Suprapubic skin (tissue), 4 donors: ENCODE measurements at places on chromosomes 6 and 20. TPM values are rescaled to one million over a fixed set of nuclear protein-coding genes. Genes with fewer than 3 reads are reported as not detected.
A peak's percentile ranks its signal among the peaks of the same experiment; 100 is the strongest.

DNA sequence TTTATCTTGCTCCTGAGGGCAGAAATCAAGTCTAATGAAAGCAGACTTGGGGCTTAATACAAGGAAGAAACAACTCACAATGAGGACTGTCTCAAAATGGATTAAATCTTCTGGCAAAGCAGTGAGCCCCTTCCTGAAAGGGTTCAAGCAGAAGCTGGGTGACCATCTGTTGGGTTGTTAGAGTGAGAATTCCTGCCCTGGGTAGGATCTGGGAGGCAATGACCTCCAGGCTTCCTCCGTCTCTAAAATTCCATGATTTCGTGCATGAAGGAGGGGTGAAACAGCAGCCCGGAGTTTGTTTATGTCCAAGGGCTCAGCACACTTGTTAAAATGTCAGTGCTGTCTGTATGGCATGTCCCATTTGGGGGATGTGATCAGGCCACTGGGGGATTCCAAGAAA is 64.0 kb upstream of the KCNK16 start:
- no peaks in the 10 kb centered on the region for H3K36me3 ChIP-seq
- no peak overlapping the region for H3K27ac ChIP-seq
- no peaks in the 10 kb centered on the region for H3K27me3 ChIP-seq
- H3K4me3 ChIP-seq = no peak overlapping the region

DNA sequence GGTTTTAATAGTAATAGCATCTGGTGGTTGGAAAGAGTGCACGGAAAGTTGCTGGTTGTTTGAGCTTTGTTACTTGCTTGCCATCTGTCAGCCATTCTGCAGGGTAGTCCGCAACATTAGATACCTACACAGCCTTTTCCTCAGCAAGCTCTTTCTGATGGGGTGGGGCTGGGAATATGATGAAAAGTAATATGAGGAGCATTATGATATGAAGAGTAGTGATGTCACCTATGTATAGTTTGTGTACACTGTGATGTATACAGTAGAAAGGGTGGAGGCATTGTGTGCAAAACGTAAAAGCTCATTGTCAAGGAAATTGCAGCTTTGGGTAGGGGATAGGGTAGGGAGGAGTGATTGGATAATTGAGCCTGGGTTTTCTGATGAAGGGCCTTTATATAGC is 16.1 kb downstream of the SCAF8 start:
- H3K27me3 ChIP-seq = no peaks in the 10 kb centered on the region
- peaks cover 41% of the 10 kb centered on the region for H3K4me1 ChIP-seq
- no peak overlapping the region for H3K27ac ChIP-seq
- no peak for DNase-seq
- no peaks in the 10 kb centered on the region for H3K36me3 ChIP-seq
- H3K4me3 ChIP-seq = no peak overlapping the region

- DNase-seq = no peak
- H3K4me1 ChIP-seq = no peaks in the 10 kb centered on the region
- H3K27me3 ChIP-seq = no peaks in the 10 kb centered on the region
- H3K4me3 ChIP-seq = no peak overlapping the region
- no peak overlapping the region for H3K27ac ChIP-seq
Observed at GRCh38 chr6:106637717-106638341, 8.5 kb downstream of the QRSL1 start.

GRCh38 chr20:53805895-53806384 is 212.3 kb upstream of the ZNF217 start:
- no peak for DNase-seq
- H3K36me3 ChIP-seq = no peaks in the 10 kb centered on the region
- H3K27me3 ChIP-seq = no peaks in the 10 kb centered on the region
- peaks cover 10% of the 10 kb centered on the region for H3K4me1 ChIP-seq
- no peak overlapping the region for H3K4me3 ChIP-seq
- H3K27ac ChIP-seq = no peak overlapping the region

DNA sequence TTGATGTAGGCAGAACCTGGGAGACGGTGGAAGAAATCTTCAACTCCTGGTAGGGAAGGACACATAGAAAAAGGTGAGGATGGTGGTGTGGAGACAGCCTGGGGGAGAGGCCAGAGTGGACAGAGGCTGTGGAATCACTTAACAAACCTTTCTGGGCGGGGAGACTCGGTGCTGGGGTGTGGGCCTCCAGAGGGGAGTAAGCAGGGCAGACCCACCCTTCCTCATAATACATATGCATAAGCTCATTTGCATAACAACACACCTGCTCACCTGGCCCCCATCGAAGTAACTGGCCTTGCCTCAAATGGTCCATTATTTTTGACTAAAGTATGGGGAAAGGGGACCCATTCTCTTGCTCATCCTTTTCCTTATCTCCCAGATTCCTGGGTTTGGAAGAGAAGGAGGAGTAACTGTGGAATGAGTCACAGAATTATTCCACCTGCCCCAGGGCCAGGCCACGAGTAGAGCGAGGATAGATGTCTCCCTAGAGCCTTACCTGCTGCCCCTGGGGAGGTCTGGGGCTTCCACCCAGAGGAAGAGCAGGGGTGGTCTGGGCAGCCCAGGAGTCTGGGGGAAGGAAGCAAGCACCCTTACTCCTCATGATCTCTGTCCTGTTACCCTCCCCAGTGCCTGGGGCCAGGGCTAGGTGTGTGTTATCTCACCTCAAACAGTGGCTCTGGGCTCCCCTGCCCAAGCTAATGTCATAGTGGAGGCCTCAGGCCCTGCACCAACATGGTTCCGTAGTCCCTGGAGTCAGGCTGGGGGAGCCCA is 10.7 kb upstream of the VEGFA start:
- H3K27me3 ChIP-seq = no peaks in the 10 kb centered on the region
- no peaks in the 10 kb centered on the region for H3K36me3 ChIP-seq
- no peaks in the 10 kb centered on the region for H3K4me1 ChIP-seq
- H3K27ac ChIP-seq = no peak overlapping the region
- no peak for DNase-seq

DNA sequence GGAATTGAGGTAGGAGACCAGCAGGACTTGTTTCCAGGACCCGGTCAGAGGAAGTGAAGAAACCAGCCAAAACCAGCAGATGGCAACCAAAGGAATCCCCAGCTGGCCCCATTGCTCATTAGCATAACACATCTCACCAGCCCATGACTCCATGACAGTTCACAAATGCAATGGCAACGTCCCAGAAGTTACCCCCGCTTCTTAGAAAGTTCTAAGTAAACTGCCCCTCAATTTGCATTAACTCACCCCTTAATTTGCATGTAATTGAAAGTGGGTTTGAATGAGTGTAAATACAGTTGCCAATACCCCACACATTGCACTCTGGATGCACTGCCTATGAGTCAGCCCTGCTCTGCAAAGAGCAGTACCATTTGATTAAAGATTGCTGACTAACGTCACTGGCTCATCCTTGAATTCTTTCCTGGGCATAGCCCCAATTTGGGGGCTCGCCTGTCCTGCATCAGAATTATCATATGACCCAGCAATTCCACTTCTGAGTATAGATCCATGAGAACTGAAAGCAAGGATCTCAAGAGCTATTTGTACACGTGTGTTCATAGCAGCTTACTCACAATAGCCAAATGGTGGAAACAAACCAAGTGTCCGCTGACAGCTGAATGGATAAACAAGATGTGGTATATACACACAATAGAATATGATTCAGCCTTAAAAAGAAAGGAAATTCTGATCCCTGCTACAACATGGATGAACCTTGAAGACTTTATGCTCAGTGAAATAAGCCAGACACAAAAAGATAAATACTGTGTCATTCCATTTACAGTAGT is 36.4 kb downstream of the MYLK4 start:
- H3K4me1 ChIP-seq = no peaks in the 10 kb centered on the region
- no peaks in the 10 kb centered on the region for H3K36me3 ChIP-seq
- H3K4me3 ChIP-seq = no peak overlapping the region
- no peaks in the 10 kb centered on the region for H3K27me3 ChIP-seq
- H3K27ac ChIP-seq = no peak overlapping the region

- H3K27ac ChIP-seq = peak overlapping the region; percentile 84
- H3K27me3 ChIP-seq = no peaks in the 10 kb centered on the region
- H3K4me3 ChIP-seq = peak overlapping the region; percentile 15
- H3K36me3 ChIP-seq = peaks cover 81% of the 10 kb centered on the region
- peaks cover 67% of the 10 kb centered on the region for H3K4me1 ChIP-seq
Observed at GRCh38 chr20:10652660-10653261, 21.0 kb downstream of the JAG1 start.

GRCh38 chr20:16062661-16063581 is 510.3 kb downstream of the KIF16B start:
- no peak for DNase-seq
- H3K4me3 ChIP-seq = no peak overlapping the region
- H3K4me1 ChIP-seq = peaks cover 15% of the 10 kb centered on the region
- no peak overlapping the region for H3K27ac ChIP-seq
- no peaks in the 10 kb centered on the region for H3K27me3 ChIP-seq

DNA sequence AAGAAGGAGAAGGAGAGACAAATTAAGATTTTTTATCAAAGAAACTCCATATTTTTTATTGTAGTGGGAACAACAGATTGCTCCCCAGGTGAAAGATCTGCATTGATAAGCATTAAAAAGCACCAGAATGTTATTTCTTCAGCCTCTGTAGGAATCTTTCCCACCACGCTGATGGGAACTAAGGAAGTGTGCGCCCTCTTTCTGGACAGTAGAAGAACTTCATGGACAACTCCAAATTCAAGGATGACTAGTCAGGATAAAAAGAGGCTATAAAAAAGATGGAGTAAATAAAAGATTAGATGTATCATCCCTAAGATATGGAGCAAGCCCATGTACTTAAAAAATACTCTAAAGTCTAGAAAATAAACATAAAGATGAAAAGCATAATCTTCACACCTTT is 45.8 kb upstream of the PAK5 start:
- H3K27ac ChIP-seq = no peak overlapping the region
- no peak overlapping the region for H3K4me3 ChIP-seq
- no peaks in the 10 kb centered on the region for H3K4me1 ChIP-seq
- DNase-seq = no peak
- no peaks in the 10 kb centered on the region for H3K36me3 ChIP-seq

DNA sequence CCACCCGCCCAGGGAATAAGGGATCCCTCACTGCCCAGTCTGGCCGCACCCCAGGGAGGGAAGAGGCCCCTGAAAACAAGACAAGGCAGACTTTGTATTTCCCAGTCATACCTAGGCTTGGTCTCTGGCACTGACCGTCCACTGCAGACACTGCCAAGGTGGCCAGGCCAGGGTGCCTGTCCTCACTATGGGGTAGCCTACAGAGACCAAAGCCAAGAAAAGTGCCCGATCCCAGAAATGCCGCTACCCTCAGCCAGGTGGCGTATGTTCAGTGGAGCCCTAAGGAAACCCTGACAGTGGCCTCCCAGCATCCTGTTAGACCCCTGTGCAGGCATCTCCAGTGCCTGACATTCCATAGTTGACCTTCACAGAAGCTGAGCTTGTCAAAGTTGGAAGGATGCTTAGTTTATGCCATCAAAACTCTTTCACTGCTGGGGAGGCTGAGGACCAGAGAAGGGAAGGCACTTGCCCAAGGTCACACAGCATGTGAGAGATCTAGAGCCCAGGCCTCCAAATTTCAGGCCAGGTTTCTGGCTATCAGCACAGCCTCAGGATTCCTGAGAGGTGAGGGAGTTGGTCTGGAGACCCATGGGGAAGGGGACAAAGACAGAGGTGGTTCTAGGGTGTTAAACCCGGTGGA is 2.5 kb downstream of the SCRT2 start:
- peaks cover 17% of the 10 kb centered on the region for H3K4me1 ChIP-seq
- H3K36me3 ChIP-seq = no peaks in the 10 kb centered on the region
- DNase-seq = no peak
- H3K4me3 ChIP-seq = no peak overlapping the region

- no peaks in the 10 kb centered on the region for H3K27me3 ChIP-seq
- no peak overlapping the region for H3K27ac ChIP-seq
- H3K36me3 ChIP-seq = no peaks in the 10 kb centered on the region
- peaks cover 25% of the 10 kb centered on the region for H3K4me1 ChIP-seq
- no peak overlapping the region for H3K4me3 ChIP-seq
Observed at GRCh38 chr20:890666-891057, 25.5 kb downstream of the ANGPT4 start.

GRCh38 chr20:13458860-13459451 is 179.8 kb downstream of the TASP1 start:
- no peak overlapping the region for H3K4me3 ChIP-seq
- no peaks in the 10 kb centered on the region for H3K4me1 ChIP-seq
- no peak overlapping the region for H3K27ac ChIP-seq
- no peak for DNase-seq
- no peaks in the 10 kb centered on the region for H3K36me3 ChIP-seq
- H3K27me3 ChIP-seq = no peaks in the 10 kb centered on the region

DNA sequence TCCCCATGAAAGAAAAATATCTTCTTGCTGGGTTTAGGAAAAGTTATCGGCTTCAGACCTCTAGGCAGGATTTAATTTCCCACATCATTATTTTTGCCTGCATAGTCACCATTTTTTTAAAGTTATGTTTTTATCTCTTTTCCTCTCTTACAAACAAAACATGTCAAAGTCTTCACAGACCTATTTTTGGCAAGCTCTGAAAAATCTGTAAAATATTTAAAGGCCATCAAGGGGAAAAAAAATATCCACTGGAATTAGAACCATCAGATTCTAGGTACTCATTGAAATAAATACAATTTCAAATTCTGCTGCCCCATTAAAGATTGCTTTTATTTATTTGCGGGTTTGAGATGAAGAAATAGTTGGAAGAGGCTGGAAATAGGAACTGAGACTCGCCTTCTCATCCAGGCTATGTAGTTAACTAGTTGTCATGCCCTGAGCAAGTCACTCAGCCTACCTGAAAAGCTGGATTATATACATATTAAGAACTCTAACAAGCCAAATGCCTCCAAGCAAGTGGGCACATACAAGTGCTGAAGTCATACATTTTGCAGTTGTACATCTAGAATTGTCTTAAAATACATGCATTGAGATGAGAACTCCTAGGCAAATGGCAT is 101.7 kb upstream of the SASH1 start:
- no peak overlapping the region for H3K4me3 ChIP-seq
- no peaks in the 10 kb centered on the region for H3K27me3 ChIP-seq
- no peaks in the 10 kb centered on the region for H3K36me3 ChIP-seq
- H3K27ac ChIP-seq = peak overlapping the region; percentile 52

GRCh38 chr20:9989066-9989724 is 45.6 kb upstream of the ANKEF1 start:
- DNase-seq = no peak
- no peaks in the 10 kb centered on the region for H3K27me3 ChIP-seq
- peak overlapping the region; percentile 15 for H3K27ac ChIP-seq
- H3K36me3 ChIP-seq = no peaks in the 10 kb centered on the region

DNA sequence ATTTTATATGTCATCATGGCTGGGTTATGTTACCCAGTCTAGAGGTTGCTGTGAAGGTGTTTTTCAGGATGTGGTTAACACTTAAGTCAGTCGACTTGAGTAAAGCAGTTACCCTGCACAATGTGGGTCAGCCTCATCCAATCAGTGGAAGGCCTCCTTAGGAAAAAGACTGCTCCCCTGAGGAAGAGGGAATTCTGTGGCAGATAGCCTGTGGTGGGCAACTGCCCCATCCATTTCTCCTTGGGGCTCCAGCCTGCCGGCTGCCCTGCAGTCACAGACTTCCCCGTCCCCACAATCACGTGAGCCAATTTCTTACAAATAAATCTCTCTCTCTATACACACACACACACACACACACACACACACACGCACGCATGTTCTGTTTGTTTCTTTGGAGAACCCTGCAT is 34.5 kb upstream of the MPC1 start:
- DNase-seq = no peak
- peaks cover 58% of the 10 kb centered on the region for H3K36me3 ChIP-seq
- no peaks in the 10 kb centered on the region for H3K4me1 ChIP-seq
- H3K27me3 ChIP-seq = no peaks in the 10 kb centered on the region
- no peak overlapping the region for H3K27ac ChIP-seq

The FAM209B gene
- total RNA-seq = not detected

The COL21A1 gene
- total RNA-seq = 15.2 TPM

The COL12A1 gene
- total RNA-seq = 47.2 TPM

The UNC5CL gene
- 6.9 TPM for total RNA-seq

The XPO5 gene
- total RNA-seq = 49.8 TPM
